ENCODE measurements at places on chromosomes 5 and 9.

GRCh38 chr9:105444130-105444529 is 3.7 kb upstream of the FSD1L start:
- DNase-seq, result no peak

- DNase-seq, result no peak
These were observed 1530.6 kb downstream of the EFNA5 start for GRCh38 chr5:106140101-106140500.

- no peak for DNase-seq
These were observed 2.8 kb downstream of the JAKMIP2 start for GRCh38 chr5:147779694-147780093.

DNA sequence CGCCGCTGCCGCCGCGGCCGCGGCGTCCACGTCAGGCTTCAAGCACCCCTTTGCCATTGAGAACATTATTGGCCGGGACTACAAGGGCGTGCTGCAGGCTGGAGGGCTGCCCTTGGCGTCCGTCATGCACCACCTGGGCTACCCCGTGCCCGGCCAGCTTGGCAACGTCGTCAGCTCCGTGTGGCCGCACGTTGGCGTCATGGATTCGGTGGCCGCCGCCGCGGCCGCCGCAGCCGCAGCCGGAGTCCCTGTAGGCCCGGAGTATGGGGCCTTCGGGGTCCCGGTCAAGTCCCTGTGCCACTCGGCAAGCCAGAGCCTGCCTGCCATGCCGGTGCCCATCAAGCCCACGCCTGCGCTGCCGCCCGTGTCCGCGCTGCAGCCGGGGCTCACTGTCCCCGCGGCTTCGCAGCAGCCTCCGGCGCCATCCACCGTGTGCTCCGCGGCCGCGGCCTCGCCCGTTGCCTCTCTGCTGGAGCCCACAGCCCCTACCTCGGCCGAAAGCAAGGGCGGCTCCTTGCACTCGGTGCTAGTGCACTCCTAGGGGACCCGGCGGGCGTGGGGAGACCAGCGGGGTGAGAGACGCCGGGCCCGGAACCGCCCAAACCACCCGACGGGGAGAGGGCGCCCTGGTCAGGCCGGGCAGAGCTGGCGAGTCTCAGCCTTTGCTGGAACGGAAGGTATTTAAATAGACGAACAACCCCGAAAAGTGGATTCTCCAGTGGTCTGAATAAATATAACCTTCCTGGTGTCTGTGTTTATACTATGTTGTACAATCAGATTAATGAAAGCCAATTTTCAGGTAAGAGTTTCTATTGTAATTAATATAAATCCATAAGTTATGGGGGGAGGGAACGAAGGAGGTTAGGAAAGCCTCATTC is 1.2 kb downstream of the FOXB2 start:
- DNase-seq, result no peak

DNA sequence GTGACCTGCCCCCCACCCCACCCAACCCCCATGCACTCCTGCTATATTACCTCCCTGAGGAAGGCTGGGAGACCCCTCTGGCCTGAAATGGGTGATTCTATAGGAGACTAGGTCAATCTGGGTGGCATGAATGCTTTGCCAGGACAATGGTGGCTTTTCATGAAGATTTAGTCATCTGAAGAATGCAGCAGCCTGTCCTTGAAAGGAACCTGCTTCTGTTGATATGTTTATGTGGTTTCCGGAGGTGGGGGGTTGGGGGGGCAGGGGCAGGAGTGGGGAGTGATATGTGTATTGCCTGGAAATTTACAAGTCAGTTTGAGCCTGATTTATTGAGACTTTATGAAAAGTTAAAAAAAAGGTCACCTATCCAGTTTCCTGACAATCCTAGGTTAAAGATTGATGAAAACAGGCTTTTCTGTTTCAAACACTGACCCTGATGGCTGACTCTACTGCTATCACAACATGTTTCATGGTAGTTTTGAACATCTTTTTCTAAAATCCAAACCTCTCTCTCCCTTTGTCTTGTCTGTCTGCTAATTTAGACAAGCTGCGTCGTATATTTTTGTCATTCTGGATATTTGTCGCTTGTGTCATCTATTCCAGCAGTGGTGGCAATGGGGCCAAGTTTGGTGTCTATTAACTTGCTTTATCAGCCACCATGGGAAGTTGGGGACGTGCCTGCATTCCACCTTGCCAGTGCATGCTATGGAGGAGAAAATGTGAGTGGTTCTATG is 153.7 kb upstream of the EGFLAM start:
- no peak for DNase-seq

GRCh38 chr9:569296-569695 is 272.2 kb upstream of the DMRT1 start:
- DNase-seq, result no peak

GRCh38 chr5:132099076-132099748 is 25.6 kb downstream of the CSF2 start:
- DNase-seq, result peak; percentile 45

GRCh38 chr5:6576861-6577501 is 55.9 kb downstream of the NSUN2 start:
- no peak for DNase-seq

DNA sequence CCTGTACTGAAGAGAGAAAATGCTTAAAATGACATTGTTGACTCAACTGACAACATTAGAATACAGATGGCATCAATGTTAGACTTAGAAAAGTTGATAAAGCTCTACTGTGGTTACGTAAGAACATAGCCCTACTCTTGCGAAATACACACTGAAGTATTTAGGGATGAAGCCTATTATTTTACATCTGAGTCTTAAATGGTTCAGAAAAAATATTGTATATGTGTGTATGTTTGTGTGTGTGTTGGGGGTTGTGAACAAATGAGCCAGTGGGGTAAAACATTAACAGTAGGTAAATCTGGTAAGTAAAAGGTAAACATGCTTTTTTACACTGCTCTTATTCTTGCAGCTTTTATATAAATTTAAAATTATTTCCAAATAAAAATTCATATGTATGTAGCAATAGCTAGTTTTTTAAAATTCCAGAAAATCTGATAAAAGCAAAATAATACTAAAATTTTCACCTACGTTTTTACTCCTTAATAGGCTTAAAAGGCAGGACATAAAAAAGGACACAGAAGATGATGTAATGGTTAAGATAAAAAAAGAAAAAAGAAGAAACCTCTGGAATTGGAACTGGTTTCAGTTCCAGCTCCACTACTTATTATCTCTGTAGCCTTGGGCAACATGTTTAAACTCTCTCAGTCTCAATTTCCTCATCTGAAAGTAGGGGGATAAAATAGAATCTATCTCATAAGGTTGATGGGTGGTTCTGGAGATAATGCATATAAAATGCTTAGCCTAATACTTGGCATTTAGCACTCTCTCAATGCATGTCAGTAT is 44.3 kb downstream of the GARNL3 start:
- DNase-seq, result no peak

DNA sequence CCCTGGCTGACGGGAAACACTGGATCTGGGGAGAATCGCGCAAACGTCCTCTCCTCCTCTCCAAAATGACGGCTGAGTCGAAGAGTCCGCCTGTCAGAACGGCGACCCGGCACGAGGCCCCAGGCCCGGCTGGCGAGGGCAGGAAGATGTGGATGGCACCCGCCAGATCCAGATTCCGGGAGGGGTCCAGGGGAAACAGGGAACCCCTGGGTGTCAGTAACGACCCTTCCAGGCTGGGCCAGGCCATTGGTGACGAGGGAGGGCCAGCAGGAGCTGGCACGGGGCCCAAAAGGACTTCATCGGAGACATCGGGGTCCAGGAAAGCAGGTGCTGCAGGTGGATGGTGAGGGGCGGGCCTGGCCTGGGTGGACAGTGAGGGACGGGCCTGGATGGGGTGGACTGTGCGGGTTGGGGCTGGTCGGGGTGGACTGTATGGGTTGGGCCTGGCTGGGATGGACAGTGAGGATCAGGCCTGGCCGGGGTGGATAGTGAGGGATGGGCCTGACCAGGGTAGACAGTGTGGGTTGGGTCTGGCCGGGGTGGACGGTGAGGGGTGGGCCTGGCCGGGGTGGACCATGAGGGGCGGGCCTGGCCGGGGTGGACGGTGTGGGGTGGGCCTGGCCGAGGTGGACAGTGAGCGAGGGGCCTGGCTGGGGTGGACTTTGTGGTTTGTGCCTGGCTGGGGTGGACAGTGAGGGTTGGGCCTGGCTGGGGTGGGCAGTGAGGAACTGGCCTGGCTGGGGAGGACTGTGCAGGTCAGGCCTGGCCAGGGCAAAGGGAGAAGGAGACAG is 14.0 kb downstream of the SLC6A3 start:
- DNase-seq, result no peak

GRCh38 chr5:35735718-35736117 is 118.1 kb downstream of the SPEF2 start:
- no peak for DNase-seq

- no peak for DNase-seq
These were observed 498.8 kb downstream of the ARHGEF28 start for GRCh38 chr5:74124826-74125225.

GRCh38 chr9:86764221-86764624 is 183.1 kb downstream of the GAS1 start:
- DNase-seq, result no peak

GRCh38 chr9:112670991-112671625 is 46.8 kb downstream of the INIP start:
- no peak for DNase-seq

DNA sequence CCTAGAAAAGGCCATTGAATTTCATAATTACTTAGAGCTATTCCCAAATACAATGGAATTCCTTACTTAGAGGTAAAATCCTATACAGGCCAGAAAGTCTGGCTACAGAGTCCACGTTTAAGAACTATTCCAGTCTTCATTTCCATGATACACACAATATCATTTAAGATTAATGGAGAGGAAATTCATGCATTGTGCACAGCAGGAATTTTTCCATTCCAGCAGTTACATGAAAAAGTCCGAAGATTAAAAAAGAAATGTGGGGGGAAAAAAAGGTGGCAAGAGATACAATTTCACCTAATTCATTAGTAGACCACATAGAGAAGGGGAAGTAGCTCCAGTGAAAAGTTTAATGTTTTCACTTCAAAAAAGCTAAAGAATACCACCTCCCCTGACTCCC is 63.1 kb downstream of the CHD1 start:
- no peak for DNase-seq

DNA sequence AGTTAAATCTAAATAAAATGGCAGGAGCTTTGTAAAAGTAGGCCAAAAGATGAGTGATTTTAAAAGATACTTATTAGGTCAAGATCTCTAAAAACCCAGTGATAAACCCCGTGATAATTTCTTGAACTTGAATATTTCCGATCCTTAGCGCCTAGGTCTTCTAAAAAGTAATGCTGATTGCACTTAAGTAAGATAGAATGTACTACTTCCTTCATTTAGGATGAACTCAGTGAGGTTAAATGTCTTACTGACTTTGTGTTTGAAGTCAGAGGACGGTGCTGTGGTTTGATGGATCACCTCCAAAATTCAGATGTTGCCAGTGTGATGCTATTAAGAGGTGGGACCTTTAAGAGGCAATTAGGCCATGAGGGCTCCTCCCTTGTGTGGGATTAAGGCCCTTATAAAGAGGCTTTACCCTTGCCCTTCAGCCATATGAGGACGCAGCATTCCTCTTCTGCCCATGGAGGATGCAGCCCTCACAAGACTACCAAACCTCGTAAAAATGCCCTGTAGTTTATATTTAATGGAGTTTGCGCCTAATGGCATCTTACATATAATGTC is 130.1 kb downstream of the TRIO start:
- no peak for DNase-seq

DNA sequence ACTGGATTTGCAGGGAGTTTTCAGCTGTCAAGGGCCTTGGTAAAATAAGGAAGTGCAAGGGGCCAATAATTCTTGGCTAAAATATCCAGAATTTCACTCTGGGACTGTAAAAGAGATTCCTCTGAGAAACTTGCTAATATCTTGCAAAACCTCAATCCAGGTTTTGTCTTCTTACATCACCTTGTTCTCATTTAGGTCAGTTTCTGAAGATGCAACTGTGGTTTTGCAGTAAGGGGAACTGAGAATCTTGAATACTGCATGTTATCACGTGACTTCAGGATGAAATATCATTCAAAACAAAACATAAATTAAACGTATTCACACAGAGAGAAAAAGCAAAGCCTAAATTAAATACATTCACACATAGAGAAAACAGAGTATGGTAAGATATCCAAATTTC is 35.0 kb upstream of the RIC1 start:
- no peak for DNase-seq

- DNase-seq, result no peak
These were observed 98.9 kb downstream of the CFAP95 start for GRCh38 chr9:69919461-69920061.

- DNase-seq, result no peak
These were observed 19.6 kb upstream of the HRH2 start for GRCh38 chr5:175638305-175638704.

DNA sequence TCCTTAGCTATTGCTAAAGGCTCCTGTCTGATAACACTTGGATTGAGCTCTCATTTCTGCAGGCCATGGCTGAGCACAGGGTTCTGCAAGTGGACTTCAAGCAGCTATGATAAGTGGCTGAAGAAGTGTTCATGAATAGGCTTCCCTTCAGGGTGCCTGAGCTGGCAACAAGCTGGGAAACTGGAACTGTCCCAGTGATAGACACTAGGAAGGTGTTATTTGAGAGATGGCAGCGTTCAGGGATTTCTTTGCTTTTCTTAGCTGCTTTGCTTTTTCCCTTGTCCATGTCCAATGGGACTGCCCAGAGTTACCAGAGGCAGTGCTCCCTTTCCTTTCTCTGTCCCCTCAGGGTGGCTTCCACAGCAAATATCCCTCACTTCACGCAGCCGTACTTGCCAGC is 75.8 kb downstream of the INIP start:
- no peak for DNase-seq

- DNase-seq, result no peak
These were observed 9.3 kb upstream of the EDIL3 start for GRCh38 chr5:84393969-84394368.

DNA sequence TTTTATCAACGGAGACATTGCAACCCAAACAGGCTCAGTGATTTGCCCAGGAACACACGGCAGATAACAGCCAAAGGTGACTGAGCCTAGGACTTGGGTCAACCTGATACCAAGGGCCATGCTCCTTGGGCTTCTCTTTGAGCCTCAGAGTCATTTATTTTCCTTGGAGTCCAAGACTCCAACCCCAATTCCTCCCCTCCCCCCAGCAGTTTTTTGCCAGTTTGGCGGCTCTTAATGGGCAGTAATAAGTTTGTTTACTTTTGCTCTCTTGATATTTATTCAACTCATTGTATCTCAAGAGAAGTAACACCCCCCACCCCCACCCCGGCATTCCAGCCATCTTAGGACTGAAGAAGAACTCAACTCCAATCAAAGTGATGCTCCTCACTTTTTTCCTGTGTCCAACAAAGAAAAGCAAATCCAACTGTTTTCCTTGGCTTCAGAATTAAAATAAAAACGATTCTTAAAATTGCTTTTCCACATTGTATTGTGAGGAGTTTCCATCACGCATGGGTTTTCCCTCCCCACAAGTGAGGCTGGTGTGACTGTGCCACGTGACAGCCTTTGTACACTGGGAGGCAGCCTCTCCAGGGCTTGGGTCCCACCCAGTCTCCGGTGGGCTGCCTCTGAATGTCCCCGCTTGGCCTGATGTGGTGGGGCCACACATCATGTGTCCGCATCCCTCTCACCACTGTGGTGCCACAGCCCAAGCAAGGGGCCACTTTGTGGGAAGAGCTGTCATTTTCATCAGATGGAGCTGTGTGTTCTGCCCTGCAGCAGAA is 9.1 kb downstream of the ANGPTL2 start:
- DNase-seq, result no peak

- DNase-seq, result no peak
These were observed 28.1 kb downstream of the KCNMB1 start for GRCh38 chr5:170361116-170361515.

GRCh38 chr9:122180633-122181032 is 20.9 kb downstream of the MORN5 start:
- no peak for DNase-seq
